Mesothelial cell of epicardium (in vitro differentiated cells): ENCODE measurements at places on chromosomes 1 and 21. TPM values are rescaled to one million over a fixed set of nuclear protein-coding genes. Genes with fewer than 3 reads are reported as not detected.

DNA sequence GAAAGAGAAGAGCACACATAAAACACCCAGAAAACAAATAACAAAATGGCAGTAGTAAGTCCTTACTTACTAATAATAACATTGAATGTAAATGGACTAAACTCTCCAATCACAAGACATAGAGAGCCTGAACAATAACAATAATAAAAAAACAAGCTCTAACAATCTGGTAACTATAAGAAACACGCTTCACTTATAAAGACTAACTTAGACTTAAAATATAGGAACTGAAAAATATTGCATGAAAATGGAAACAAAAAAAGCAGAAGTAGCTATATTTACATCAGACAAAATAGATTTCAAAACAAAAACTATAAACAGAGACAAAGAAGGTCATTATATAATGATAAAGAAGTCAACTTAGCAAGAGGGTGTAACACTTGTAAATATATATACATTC lies 83.1 kb upstream of the LYPLAL1 start:
- H3K27me3 ChIP-seq: no peaks in the 10 kb centered on the region
- H3K4me1 ChIP-seq: peaks cover 12% of the 10 kb centered on the region
- H3K36me3 ChIP-seq: no peaks in the 10 kb centered on the region
- no peak overlapping the region for H3K27ac ChIP-seq

DNA sequence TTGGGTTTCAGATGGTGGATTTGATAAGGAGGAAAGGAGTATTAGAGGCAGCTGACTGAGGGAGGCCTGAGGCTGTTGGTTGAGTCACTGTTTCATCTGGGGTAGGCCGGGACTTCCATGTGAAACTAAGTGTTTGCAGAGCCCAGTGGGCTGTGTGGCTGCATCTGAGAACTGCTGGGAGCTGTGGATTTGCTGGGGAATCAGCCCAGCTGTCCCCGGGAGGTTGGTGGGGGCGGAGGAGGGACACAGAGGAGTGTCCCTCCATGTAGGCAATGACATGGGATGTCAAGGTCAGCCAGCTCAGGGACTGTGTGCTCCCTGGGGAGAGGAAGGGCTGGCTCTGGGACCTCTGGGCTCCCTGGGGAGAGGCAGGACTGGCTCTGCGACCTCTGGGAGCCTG lies 36.4 kb downstream of the SLC2A7 start:
- DNase-seq: no peak
- H3K27me3 ChIP-seq: no peaks in the 10 kb centered on the region
- H3K36me3 ChIP-seq: no peaks in the 10 kb centered on the region
- no peak overlapping the region for H3K27ac ChIP-seq
- no peaks in the 10 kb centered on the region for H3K4me1 ChIP-seq

DNA sequence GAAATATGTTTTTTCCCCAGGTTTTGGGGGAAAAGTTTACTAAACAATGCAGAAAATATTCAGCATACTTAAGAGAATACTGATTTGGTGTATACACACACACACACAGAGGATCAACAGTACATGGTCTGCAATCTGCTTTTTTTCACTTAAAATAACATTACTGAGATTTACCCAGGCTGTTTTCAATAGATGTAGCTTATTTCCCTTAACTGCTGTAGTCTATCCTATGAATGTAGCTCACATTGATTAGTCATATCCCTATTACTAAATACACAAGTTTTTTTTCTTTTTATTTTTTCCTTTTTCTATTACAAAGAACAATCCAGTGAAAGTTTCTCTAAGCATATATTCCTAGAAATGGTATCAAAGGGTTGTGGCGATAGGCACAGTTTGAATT lies 266.7 kb upstream of the GREM2 start:
- no peak overlapping the region for H3K4me3 ChIP-seq
- H3K4me1 ChIP-seq: no peaks in the 10 kb centered on the region
- no peak overlapping the region for H3K27ac ChIP-seq
- no peaks in the 10 kb centered on the region for H3K36me3 ChIP-seq
- no peak for DNase-seq
- H3K27me3 ChIP-seq: no peaks in the 10 kb centered on the region

GRCh38 chr1:147549526-147549925 lies 8.2 kb downstream of the BCL9 start:
- DNase-seq: no peak
- H3K4me1 ChIP-seq: peaks cover 9% of the 10 kb centered on the region
- H3K36me3 ChIP-seq: no peaks in the 10 kb centered on the region
- H3K27ac ChIP-seq: no peak overlapping the region
- no peaks in the 10 kb centered on the region for H3K27me3 ChIP-seq
- no peak overlapping the region for H3K4me3 ChIP-seq

GRCh38 chr1:241802863-241803262 lies 45.1 kb upstream of the EXO1 start:
- no peak for DNase-seq
- no peaks in the 10 kb centered on the region for H3K36me3 ChIP-seq
- H3K4me3 ChIP-seq: no peak overlapping the region
- no peaks in the 10 kb centered on the region for H3K4me1 ChIP-seq
- H3K27me3 ChIP-seq: no peaks in the 10 kb centered on the region

PTTG1IP gene
- total RNA-seq: 200 to 205 TPM (median 204 TPM) in 3 replicates

ZNF593OS gene
- not detected in 3 replicates for total RNA-seq

DNA sequence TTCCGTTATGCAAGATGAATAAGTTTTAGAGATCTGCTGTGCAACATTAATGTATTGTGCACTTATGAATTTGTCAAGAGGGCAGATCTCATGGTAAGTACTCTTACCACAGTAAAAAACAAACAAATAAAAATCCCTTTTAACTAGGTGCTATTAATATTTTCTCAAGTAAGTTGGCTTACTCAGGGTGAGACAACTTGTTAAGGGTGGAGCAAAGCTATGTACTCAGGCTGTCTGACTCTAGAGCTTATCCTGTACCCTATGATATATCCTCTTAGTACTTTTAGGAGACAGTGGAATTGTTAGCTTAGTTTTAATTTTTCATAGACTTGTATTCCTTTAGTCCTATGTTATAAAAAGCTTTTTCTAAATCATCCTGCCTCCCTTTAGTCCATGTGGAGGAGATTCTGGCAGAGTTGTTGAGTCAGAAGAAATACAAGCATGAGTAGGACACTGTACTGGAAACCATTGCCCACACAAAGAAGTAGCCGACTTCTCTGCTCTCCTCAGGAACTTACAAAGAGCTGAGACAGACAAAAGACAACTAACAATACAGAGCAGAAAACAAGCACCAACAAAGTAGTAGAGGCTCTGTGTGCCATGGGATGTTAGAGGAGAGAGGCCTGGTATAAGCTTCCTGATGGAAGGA lies 49.2 kb downstream of the S1PR1 start:
- no peak overlapping the region for H3K4me3 ChIP-seq
- no peak for DNase-seq
- no peaks in the 10 kb centered on the region for H3K36me3 ChIP-seq
- no peaks in the 10 kb centered on the region for H3K27me3 ChIP-seq
- peaks cover 47% of the 10 kb centered on the region for H3K4me1 ChIP-seq

OR13G1 gene
- not detected in 3 replicates for total RNA-seq

DNA sequence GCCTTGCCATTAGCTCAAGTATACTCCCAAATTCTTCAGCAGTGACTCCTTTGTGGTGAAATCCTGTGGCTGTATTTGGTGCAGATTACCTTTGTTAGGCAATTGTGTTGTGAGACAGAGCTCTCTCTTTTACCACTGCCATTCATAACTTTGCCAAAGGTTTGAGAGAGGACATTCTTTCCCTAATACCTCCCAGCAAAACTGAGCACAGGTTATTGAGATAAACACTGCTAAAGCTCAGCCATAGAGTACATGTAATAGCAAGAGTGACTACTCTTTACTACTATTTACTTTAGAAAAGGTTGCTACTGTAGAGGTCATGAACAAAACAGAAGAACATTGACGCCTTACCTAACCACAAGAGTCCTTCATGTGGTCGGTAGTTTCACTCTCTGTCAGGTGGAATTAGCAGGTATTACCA lies 514.0 kb upstream of the ADAMTS5 start:
- no peaks in the 10 kb centered on the region for H3K27me3 ChIP-seq
- H3K4me1 ChIP-seq: peaks cover 16% of the 10 kb centered on the region
- H3K36me3 ChIP-seq: no peaks in the 10 kb centered on the region

- no peaks in the 10 kb centered on the region for H3K36me3 ChIP-seq
- no peak for DNase-seq
- peaks cover 59% of the 10 kb centered on the region for H3K27me3 ChIP-seq
- H3K27ac ChIP-seq: no peak overlapping the region
Measured at GRCh38 chr1:25774921-25775771, 24.8 kb upstream of the SELENON start.

TNFSF4 gene
- total RNA-seq: 2.0 to 2.8 TPM (median 2.1 TPM) in 3 replicates
